GM12892 (cell line): ENCODE measurements at places on chromosomes 7 and 10.

DNA sequence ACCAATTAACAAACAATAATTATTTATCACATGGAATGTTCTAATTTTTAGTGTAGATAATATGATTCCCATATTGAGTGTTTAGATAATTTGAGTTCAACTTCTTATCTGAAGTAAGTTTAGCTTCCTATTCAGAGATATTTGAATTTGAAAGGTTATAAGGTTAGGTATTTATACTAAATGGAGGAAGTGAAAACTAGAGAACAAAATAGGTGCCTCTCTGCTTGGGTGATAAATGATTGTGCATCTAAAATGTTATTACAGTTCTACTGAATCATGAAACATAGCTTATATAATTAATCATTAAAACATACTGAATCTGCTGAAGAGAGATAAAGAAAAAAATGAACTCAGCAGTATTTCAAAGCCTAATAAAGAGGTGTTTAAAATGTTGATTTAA, 1174.3 kb downstream of the XPNPEP1 start:
- DNase-seq, result no peak

DNA sequence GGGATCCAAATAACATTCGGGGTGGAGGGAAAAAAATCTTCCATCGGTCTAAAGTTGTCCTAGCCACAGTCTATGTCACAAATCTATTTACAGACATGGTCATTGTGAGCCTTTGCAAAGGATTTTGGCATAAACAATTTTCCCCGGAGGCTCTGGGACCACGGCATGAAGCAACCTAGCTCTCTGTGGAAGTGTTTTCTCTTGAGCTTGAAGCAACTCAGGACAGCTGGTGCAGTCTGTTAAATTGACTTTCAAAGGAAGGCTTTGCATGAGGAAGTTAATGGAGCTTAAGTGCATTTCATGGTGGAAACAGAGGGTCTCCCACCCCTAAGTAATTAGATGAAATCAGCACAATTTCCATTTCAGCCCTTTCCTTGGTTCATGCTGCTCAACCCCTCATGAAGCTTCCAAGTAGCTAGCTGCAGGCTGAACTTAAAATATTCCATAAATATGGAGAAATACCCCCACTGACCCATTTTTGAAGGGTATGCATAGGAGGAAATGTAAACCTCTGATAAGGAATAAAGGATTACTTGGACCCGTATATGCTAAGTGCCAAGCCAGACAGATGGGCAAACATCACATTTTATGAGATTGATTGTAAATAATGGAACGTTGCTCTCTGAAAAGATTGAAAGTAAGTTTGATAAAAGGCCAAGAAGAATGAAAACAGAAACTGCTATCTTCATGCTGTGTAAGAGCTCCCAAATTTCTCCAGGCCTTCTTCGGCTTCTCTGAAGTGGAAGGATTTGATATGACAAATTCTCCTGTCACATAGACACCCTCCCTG, 39.9 kb downstream of the CCDC3 start:
- no peak for DNase-seq

- DNase-seq, result no peak
These were observed 15.5 kb downstream of the AMPH start for GRCh38 chr7:38615665-38616064.

DNA sequence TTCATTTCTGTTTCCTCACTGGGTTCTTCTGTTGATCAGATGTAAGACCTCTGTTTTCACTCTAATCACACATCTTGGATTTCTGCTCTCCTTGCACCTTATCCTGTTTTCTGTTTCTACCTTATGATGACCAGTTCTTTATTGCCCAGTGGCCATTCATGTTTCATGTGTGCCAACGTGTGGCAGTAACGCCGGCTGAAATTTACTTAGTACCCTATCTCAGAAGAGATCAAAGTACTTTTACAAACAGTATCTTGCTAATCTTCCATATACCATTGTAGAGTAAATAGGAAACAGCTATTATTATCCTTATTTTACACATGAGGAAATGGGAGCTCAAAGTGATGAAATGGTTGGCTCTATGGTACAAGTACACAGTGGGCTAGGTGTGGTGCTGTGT, 74.0 kb downstream of the GATA3 start:
- no peak for DNase-seq

GRCh38 chr10:61049386-61049785, 105.4 kb upstream of the RHOBTB1 start:
- no peak for DNase-seq

- DNase-seq, result no peak
These were observed 15.5 kb upstream of the WNT16 start for GRCh38 chr7:121313220-121313792.

DNA sequence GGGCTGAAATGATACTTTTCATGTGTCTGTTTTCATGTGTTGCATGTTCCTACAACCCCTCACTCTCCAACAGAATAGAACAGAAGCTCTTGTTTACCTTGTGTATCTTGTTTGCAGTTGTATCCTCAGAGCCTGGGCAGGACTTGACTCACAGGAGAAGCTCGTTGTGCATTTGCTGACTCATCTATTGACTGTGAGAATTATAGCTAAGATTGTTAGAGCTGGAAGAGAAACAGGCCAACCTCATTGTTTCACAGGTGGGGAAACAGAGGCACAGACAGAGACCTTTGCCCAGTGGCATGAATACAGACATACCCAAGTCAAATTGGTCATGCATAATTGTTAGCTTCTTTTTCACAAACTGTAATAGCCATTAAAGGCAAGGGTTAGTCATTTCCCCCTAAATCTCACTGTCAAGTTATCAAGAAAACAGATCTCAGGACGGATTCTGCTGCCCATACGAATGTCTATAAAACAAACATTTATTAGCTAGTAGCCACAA, 4.6 kb upstream of the TSPAN15 start:
- DNase-seq, result no peak

DNA sequence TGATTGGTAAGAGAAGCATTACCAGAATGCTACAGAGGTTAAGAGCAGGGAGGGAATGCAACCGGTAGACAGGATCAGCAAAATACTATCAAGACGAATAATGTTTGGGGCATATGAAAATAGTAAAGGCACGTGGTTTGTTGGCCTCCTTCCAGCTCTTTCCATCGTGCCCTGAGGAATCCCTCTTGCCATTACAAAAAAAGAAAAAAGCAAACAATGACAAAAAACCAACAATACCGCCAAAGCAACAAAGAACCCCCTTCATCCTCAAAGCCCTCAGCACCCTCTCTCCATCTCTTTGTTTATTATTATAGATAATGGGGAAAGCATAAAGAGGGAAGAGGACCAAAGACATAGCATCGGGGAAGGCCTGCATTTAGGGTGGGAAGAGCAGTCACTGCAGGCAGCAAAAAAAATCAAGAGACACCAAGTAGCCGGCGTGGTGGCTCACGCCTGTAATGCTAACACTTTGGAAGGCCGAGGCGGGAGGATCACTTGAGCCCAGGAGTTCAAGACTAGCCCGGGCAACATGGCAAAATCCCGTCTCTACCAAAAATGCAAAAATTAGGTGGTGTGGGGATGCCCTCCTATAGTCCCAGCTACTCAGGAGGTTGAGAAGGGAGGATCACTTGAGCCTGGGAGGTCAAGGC, 78.0 kb downstream of the HIP1 start:
- no peak for DNase-seq

- DNase-seq, result no peak
These were observed 24.2 kb downstream of the PWWP2B start for GRCh38 chr10:132420981-132421846.

DNA sequence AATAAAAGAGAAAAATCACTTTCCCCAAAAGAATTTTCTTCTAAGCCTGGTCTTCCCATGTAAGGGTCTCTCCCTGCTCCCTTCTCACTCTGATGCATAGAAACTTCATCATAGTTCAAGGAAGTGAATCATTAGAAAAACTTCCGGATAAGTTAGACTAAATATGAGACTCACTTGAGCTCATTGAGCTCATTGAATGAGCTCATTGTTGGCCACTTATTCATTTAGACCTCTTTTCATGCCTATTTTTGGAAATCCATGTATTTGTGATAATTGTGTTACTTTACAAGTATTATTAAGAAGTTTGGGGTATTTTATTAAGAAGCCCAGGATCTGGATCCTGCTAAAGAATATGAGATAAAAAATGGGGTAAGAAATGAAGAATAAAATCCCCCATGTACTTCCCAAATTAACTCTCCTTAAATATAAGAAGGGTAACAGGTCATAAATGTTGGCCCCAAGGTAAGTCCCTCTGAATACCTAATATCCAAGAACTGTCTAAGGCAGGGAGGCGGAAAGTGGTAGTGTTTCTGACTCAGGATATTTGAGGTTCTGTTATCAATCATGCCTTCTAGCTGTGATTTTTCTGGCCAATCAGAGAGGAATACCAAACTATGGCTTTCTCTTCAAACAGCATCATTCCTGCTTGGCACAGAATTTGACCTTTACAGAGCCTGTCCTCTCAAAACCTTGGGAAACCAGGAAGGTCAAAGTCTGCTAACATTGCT, 236.5 kb upstream of the PTN start:
- no peak for DNase-seq

GRCh38 chr7:6654842-6655610, 17.9 kb downstream of the ZNF316 start:
- DNase-seq, result no peak

DNA sequence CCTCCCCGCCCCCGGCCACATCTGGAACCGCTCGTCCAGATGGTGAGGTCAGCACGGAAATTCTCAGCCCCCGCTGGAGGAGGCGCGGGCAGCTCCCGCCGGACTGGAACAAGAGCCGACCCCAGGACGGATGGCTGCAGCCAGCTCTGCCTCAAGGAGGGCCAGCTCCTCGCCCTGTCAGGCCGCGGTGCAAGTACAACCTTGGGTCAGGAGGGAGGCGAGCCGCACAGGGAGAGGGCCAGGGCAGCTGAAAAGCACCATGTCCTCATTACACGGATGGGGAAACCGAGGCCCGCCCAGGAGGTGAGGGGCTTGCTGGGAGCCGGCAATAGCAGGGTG, 3.8 kb upstream of the GRIFIN start:
- no peak for DNase-seq
